ENCODE measurements at places on chromosomes 1 and 21. TPM values are rescaled to one million over a fixed set of nuclear protein-coding genes. Genes with fewer than 3 reads are reported as not detected.
A peak's percentile ranks its signal among the peaks of the same experiment; 100 is the strongest.

The CHIA gene
- total RNA-seq = not detected

The TBX15 gene
- total RNA-seq = 3.6 TPM

The CD247 gene
- 1.1 TPM for total RNA-seq

The OR2T33 gene
- total RNA-seq = not detected

The GNG12 gene
- 29.1 TPM for total RNA-seq

The LRRC8D gene
- total RNA-seq = 10.9 TPM

The MTX1 gene
- 16.2 TPM for total RNA-seq

DNA sequence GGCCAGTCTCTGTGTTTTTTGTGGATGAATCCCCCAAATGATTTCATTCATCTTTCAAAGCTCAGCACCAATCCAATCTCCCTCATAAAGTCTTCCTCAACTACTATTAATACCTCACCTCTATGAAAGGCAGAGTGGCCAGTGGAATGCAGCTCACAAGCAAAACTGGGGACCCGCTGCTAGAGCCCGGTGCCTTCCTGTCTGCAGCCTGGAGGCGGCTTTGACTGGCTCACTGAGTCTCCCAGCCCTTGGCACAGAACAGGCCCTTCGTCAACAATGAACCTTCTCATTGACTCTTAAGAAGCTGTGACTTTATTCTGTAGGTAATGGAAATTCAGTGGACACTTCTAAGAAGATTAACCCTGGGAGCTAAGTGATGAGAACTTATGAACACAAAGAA is 86.8 kb upstream of the RAB4A start:
- H3K36me3 ChIP-seq = no peaks in the 10 kb centered on the region
- H3K27ac ChIP-seq = no peak overlapping the region
- H3K27me3 ChIP-seq = no peaks in the 10 kb centered on the region
- no peak for DNase-seq
- H3K4me3 ChIP-seq = no peak overlapping the region
- no peaks in the 10 kb centered on the region for H3K4me1 ChIP-seq

GRCh38 chr1:29177022-29177705 is 4.5 kb downstream of the SRSF4 start:
- no peaks in the 10 kb centered on the region for H3K4me1 ChIP-seq
- no peak overlapping the region for H3K27ac ChIP-seq
- no peaks in the 10 kb centered on the region for H3K27me3 ChIP-seq
- H3K4me3 ChIP-seq = no peak overlapping the region
- no peak for DNase-seq

DNA sequence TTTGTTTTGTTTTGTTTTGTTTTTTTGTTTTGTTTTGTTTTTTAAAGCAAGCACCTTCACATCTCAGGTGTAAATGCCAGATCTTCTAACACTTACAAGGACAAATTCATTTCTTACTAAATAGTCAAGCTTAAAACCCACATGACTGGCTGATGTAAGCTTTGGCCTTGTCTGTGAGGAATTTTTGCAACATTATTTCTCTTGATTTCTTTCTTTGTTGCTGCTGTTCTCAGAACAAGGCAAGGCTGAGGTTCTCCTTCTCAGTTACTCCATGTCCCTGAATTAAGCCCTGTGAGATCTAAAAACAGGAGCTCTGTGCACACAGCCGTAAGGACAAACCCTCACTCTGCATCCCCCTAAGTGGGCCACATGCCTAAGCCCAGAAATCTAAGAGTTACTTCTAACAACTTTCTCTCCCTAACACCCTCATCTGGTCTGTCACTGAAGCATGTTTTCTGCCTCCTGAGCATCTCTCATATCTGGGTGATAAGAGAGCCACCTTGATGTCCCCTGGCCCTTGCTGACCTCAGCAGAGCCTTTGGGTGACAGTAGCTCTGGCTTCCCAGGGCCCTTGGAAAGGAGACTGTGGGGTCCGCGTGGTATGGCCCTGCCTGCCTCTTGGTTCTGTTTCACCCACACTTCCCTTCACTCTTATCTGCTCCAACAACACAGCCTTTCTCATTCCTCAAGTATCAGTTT is 81.2 kb upstream of the HOOK1 start:
- H3K36me3 ChIP-seq = no peaks in the 10 kb centered on the region
- H3K27ac ChIP-seq = peak overlapping the region; percentile 27
- peaks cover 40% of the 10 kb centered on the region for H3K4me1 ChIP-seq
- no peak overlapping the region for H3K4me3 ChIP-seq
- H3K27me3 ChIP-seq = no peaks in the 10 kb centered on the region

GRCh38 chr1:42350086-42350485 is 15.1 kb upstream of the FOXJ3 start:
- no peaks in the 10 kb centered on the region for H3K36me3 ChIP-seq
- no peak for DNase-seq
- no peaks in the 10 kb centered on the region for H3K4me1 ChIP-seq
- no peak overlapping the region for H3K4me3 ChIP-seq

DNA sequence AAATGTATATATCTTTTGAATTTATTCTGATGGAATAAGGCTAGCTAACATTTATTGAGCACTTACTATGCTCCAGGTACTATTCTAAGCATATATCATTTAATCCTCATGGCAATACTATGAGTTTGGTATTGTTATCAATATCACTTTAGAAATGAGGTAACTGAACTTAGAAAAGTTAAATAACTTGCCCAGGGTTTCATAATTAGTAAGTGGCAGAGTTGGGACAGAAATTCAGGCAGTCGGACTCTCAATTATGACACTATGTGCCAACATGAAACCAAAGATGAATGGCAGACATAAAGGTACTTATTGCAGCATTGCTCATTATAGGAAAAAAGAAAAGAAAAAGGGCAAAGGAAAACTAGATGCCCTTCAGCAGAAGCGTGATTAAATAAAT is 48.2 kb downstream of the RAB3GAP2 start:
- H3K27ac ChIP-seq = no peak overlapping the region
- H3K27me3 ChIP-seq = no peaks in the 10 kb centered on the region
- DNase-seq = no peak
- H3K4me1 ChIP-seq = no peaks in the 10 kb centered on the region
- H3K36me3 ChIP-seq = no peaks in the 10 kb centered on the region

GRCh38 chr1:163875200-163875926 is 553.6 kb downstream of the NUF2 start:
- peak; percentile 73 for DNase-seq
- H3K36me3 ChIP-seq = no peaks in the 10 kb centered on the region
- H3K27me3 ChIP-seq = no peaks in the 10 kb centered on the region
- no peak overlapping the region for H3K4me3 ChIP-seq

DNA sequence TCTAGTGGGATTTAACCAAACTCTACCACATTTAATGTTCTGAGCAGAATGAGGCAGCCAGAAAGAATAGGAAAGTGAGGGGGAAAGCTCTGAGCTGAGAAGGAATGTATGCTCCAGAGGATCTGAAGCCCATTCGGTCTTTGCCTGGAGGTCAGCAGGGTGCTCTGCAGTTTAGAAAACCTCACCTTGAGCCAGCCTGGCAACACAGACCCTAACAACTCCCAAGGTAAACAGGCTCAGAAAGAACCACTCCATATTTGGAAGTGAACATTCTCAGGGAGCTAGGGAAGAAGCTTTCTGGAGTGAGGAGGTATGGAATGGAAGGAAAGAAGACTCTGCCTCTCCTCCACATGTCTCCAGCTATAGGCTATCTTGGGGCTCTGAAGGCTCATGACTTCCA is 398.8 kb downstream of the SEC16B start:
- no peaks in the 10 kb centered on the region for H3K27me3 ChIP-seq
- H3K4me1 ChIP-seq = no peaks in the 10 kb centered on the region
- H3K4me3 ChIP-seq = no peak overlapping the region
- H3K27ac ChIP-seq = no peak overlapping the region

DNA sequence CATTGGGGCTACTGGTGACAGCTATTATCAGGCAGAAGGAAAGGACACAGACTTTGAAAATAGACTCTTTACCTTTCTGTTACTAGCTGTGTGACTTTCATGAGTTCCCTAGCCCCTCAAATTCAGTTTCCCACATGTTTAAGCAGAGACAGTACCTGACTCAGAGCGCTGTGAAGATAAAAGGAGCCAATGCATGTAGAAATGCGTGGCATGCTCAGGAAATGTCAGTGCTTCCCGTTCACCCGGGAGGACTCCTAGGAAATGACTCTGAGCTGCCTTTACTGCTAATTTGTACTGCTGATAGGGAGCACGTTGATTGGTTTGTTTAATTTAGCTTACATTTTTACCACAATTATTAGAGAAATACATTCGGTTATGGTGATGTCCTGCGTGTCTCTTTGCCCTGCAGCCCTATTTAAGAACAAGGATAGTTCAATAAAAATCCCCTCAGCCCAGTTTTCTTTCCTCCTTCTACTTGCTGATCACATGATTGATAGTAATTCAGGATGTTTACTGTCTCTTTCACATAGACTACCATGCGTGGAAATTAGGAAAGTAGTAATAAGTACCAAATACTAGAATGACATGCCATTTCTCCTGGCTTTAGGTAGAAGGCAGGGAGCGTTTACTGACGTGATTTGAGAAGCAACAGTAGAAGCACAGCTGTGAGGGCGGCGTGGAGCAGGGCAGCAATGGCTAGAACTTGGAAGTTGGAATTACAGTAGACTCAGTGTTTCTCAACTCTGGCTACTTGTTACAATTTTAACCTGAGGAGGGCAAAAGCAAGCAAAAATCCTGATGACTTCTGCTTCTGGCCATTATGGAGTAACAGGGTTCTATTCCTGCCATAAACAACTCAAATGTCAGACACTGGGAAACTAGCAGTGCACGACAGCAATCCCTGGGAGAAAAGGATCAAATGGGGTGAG is 15.9 kb downstream of the PDIK1L start:
- H3K4me1 ChIP-seq = no peaks in the 10 kb centered on the region
- no peaks in the 10 kb centered on the region for H3K27me3 ChIP-seq
- no peaks in the 10 kb centered on the region for H3K36me3 ChIP-seq

DNA sequence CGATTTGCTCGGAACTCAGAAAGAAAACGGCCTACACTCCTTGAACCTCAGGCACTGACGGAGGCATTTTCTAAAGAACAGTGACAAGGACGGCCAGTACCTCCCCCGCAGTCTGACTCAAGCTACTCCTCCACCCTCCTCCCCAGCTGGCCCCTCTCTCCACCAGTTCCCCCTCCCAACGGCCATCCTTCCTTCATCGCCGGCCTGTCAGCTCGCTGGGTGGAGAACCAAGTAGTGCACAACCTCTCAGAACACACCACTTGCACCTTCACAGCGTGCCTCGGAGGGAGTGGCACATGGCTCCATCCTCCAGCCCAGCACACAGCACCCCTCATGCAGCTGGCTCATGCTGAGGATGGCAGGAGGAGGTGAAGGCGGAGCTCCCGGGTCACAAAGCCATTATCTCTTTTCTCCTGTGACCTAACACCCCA is 58.8 kb downstream of the TOR1AIP2 start:
- no peaks in the 10 kb centered on the region for H3K4me1 ChIP-seq
- H3K36me3 ChIP-seq = no peaks in the 10 kb centered on the region
- no peak overlapping the region for H3K4me3 ChIP-seq
- DNase-seq = no peak
- peak overlapping the region; percentile 3 for H3K27ac ChIP-seq

DNA sequence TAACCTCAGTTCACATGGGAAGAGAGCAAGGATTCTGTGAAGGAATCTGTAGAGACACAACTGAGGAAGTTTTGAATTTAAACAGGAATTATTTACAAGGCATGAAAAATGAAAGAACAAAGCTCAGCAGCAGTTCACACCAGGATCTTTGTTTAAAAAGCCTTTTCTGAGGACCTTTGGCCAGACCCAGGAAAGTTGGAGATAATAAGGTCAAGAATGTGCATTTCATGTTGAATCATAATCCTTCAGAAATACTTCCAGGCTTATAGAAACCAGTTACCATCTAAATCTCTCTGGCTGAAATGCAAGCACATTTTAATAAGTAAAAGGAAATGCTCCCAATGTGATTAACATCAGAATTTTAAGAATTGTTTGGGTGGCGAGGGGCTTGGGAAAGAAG is 2.7 kb downstream of the CLIC6 start:
- H3K27me3 ChIP-seq = no peaks in the 10 kb centered on the region
- H3K27ac ChIP-seq = no peak overlapping the region
- H3K4me3 ChIP-seq = no peak overlapping the region
- DNase-seq = no peak
- no peaks in the 10 kb centered on the region for H3K36me3 ChIP-seq

GRCh38 chr1:177585302-177586220 is 384.3 kb downstream of the SEC16B start:
- no peak for DNase-seq
- no peaks in the 10 kb centered on the region for H3K27me3 ChIP-seq
- no peaks in the 10 kb centered on the region for H3K4me1 ChIP-seq
- no peak overlapping the region for H3K4me3 ChIP-seq
- H3K27ac ChIP-seq = no peak overlapping the region

DNA sequence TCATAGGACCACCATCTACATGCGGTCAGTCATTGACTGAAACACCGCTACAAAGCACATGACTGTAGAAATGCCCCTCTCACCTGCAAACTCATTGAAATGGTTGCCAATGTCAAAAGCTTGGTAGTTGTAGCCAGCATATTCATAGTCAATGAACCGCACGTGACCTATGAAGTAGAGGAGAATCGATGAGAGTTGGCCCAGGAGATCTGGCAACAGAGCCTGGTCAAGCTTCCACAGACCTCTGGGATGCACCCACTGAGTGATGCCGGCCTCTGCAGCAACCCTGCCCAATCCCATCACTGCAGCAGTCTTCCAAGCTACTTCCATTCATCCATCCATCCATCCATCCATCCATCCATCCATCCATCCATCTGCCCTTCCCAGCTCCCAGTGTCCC is 11.9 kb downstream of the ETNK2 start:
- no peaks in the 10 kb centered on the region for H3K4me1 ChIP-seq
- no peaks in the 10 kb centered on the region for H3K27me3 ChIP-seq
- peaks cover 11% of the 10 kb centered on the region for H3K36me3 ChIP-seq
- no peak overlapping the region for H3K27ac ChIP-seq

DNA sequence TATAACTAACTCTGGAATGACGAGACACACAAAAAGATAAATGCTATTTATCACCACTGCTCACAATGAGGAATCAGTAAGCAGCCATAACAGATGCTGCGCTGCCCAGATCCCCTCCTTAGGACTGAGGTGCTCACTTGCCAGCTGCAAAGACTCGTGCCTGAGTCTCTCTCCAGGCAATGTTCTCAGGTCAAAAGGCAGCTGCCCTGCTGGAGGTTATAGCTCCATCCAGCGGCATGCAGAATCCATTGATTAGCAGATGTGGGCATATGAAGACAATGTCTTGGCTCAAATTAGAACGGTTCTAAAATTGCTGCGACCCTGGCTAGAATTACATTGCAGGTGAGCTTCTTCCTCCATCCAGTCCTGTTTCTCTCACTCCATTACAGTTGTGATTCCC is 328.2 kb upstream of the CHRM3 start:
- DNase-seq = no peak
- no peaks in the 10 kb centered on the region for H3K36me3 ChIP-seq
- no peak overlapping the region for H3K4me3 ChIP-seq

DNA sequence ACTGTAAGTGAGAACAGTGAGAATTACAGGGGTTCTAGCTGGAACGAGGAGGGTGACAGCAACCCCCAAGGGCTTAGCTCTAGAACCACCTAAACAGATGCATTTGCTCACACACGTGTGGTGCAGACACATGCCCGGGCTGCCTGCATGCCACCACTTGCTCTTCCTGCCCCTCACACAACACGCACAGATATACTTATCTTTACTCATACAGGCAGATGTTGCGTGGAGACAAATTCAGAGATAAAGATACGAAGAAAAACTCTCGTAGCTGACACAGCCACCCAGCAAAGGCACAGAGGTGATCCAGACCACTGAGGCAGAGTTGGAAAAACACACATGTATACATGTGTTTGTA is 13.5 kb downstream of the VANGL1 start:
- peaks cover 31% of the 10 kb centered on the region for H3K4me1 ChIP-seq
- no peak overlapping the region for H3K27ac ChIP-seq
- H3K4me3 ChIP-seq = no peak overlapping the region
- DNase-seq = no peak
- peaks cover 8% of the 10 kb centered on the region for H3K36me3 ChIP-seq
- no peaks in the 10 kb centered on the region for H3K27me3 ChIP-seq

GRCh38 chr1:110319332-110320167 is 19.6 kb upstream of the RBM15 start:
- no peaks in the 10 kb centered on the region for H3K27me3 ChIP-seq
- no peak overlapping the region for H3K27ac ChIP-seq
- no peaks in the 10 kb centered on the region for H3K4me1 ChIP-seq
- no peak overlapping the region for H3K4me3 ChIP-seq

Measured in right atrium auricular region (tissue), 2 donors.